Esophagus squamous epithelium (tissue), 5 donors: ENCODE measurements at places on chromosomes 7 and 10.

- no peak for DNase-seq
Measured at GRCh38 chr10:637221-637620, 52.2 kb downstream of the DIP2C start.

GRCh38 chr10:107739951-107740350, 575.4 kb upstream of the SORCS1 start:
- no peak for DNase-seq

- DNase-seq = no peak
Measured at GRCh38 chr7:1632916-1633785, 36.9 kb upstream of the ELFN1 start.

DNA sequence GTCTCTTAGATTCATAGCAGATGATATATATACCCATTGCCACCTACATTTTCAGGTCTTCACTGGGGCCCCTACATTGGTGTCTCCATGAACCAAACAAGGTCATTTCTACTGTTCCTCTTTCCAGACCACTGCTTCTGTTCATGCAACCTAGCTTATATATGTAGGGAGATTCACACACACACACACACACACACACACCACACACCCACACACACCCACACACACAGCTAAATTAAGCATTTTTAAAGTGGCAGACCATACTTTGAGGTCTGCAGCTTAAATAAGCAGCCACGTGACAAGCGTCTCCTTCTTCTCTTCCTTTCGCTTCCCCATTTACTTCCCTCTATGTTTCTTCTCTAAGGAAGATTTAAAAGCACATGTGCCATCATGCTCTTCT, 70.0 kb upstream of the CC2D2B start:
- DNase-seq = no peak

DNA sequence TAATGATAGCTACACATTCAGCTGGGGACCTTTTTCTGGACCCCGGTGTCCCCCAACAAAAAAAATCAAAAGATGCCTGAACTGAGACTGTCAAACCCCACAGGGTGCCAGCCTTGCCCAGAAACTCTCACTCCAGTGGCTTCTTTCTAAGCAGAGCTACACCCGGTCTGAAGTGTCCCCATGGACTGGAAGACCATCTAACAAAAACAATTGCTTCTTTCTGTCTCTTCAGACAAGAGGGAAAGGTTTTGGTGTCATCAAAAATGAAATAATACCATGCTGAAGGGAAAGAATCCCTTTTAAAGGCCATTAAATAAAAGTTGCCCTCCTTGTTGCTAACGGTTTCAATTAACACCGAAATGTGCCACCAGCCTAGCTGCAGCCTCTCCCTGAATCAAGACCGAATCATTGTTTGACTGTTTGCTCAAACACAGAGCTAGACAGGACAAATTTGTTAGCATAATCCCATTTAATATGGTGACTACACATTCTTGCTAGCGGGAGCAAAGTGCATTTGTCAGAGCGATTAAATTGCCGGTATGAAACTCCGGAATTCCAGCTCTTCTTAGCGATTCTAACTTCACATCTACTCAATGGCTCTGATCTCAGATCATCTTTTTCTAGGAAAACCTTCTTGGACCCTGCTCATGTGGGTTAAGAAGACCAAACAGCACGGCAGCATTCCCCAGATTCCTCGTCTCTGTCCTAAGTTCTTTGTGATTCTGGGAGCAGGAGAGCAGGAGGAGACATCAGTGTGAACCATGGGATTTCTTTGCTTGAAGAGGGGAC, 397.5 kb upstream of the PRKCQ start:
- DNase-seq = no peak

- no peak for DNase-seq
Measured at GRCh38 chr7:104093127-104093526, 103.7 kb upstream of the RELN start.

DNA sequence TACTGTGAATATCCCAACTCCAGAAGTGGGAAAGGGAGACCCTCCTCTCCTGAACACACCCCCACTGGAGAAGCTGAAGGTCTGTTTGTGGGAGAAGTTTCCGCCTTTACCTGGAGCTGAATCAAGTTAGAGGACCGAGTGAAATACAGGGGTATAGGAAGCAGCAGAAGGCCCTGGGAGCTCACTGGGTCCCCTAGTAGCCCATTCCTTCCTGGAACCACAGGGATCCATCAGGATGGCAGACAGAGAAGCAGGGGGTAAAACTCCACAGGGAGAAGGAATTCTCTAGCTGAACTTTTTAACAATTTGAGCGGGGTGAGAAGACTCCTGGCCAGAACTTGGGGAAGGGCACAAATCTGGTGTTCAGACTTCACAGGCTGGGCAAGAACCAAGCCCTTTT, 275.8 kb downstream of the GRID1 start:
- DNase-seq = no peak

DNA sequence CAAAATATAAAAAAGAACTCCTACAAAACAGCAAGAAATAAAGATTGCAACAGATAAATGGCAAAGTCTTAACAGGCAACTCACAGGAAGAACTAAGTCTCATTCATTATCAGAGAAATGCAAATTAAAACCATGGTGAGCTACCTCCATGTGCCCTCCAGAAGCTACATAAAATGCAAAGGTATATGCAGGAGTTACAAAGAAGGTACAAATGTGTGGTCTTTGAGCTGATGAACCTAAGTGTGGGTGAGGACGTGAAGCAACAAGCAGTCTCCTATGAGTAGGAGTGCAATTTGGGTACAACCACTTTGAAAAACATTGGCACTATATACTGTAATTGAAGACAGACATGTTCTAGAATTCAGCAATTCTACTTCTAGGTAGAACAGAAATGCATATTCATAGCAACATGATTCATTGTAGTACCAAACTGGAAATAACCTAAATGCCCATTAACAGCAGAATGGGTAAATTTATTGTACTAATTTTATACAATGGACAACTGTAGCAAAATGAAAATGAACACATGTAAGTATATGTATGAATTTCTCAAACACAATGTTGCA, 61.6 kb upstream of the KCNMA1 start:
- DNase-seq = no peak

DNA sequence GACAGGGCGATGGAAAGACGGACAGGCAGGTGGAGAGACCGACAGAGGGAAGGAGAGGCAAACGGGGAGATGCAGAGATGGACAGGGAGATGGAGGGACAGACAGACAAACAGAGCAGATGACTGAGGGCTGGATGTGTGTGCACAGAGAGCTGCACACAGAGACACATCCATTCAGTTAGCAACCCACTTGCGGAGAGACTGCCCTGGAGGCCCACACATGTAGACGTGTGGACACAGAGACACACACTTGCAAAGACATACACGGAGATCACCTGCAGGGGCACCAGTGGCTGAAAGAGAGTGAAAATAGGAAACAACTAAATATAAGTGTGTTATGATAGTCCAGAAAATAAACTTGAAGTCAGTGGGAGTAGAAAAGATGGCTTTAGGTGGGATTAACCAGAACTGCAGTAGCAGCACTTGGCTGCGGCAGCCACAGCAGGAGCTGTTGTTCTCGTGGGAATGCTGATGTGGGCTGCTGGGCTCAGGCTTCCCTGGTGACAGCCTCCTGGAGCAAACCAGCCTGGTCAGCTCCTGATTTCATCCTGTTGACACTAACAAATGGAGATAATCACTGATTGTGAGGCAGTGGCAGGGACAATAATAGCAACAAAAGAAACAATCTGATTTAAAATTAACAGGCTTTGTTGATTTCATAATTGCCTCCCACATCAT, 134.1 kb downstream of the CCNY start:
- no peak for DNase-seq

- no peak for DNase-seq
Measured at GRCh38 chr7:130897515-130898419, 163.8 kb upstream of the KLF14 start.

- DNase-seq = no peak
Measured at GRCh38 chr7:85521108-85521694, 334.3 kb upstream of the SEMA3D start.

GRCh38 chr7:17989546-17989945, 38.1 kb downstream of the PRPS1L1 start:
- no peak for DNase-seq

DNA sequence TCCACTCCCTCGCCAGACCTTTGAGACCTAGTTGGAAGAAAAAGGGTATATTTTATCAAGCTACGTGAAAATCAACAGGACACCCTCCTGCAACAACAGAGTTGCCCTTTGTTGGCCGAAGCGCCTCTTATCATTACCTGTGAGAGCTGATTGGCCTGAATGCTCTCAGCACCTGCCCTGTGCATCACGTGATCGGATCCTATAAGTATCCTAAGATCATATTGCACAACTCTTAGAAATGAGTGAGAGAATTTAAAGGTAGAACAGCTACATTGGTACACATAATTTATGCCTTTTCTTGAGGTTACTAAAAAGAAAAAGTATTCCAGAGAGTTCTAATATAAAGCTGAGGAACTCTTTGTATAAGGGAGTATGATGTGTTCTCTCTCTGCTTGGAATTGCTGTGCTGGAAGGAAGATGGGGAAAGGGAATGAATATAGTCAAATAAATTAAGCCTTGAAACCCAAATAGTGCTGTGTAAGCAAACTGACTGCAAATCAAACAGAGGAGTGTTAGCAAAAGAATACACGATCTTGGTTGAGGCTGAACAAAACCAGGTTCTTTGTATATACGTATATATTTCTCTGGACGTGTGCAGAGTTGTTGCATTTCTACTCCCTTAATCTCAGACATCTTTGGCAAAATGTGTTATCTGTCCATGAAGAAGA, 69.3 kb downstream of the LRRC4 start:
- DNase-seq = no peak

DNA sequence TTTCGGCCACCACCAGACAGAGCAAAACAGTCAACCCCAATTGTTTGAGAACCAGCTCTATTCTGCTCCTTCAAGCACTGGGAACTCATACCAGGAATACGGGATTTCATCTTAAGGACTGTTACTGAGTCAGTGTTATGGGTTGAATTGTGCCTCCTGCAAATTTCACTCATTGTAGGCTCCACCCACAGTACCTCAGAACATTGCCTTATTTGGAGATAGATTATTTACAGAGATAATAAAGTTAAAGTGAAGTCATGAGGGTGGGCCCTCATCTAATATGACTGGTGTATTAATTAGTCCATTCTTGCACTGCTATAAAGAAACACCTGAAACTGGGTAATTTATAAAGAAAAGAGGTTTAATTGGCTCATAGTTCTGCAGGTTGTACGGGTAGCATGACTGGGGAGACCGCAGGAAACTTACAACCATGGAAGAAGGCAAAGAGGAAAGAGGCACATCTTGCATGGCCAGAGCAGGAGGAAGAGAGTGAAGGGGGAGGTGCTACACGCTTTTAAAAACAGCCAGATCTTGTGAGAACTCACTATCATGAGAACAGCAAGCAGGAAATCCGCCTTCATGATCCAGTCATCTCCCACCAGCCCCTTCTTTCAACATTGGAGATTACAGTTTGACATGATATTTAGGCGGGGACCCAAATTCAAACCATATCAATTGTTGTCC, 14.3 kb upstream of the ZNF248 start:
- no peak for DNase-seq

DNA sequence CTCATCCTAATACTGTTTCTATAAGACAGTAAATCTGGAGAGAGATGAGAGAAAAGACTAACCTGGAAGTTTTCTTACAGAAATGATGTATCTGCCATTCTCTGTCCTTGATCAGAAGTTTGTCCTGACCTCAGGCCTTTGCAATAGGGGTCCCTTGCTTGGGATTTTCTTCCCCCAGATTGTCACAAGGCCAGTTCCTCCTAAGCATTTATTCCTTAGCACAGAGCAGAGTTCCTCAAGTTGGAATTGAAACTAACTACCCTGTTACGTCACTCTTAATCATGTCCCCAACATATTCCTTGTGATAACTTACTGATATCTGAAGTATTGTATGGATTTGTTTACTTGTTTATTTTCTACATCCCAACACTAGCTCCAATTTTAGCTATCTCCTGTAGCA, 202.1 kb downstream of the COBL start:
- DNase-seq = no peak

- DNase-seq = no peak
Measured at GRCh38 chr10:51806079-51806835, 106.9 kb upstream of the CSTF2T start.

- no peak for DNase-seq
Measured at GRCh38 chr7:301291-302053, 11.5 kb downstream of the FOXL3 start.

- no peak for DNase-seq
Measured at GRCh38 chr7:13090959-13091358, 403.5 kb downstream of the ARL4A start.

DNA sequence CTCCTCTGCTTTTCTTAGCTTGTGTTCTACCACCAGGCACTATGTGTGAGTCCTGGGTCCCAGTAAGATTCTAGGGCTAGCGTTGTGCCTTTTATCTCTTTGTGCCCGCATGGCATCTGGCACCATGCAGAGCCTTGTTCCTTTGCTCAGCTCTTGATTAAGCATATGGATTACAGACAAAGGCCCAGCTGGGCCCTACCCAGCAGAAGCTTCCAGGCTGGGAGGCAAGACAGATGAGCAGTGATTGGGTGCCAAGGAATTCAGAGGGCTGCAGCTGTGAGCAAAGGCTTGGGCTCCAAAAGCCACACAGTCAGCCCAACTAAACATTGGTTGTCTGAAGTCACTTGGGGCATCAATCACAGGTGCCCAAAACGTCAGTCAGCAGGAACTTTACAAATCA, 2.0 kb downstream of the ACSM6 start:
- DNase-seq = no peak

GRCh38 chr7:148201992-148202391, 388.6 kb upstream of the C7orf33 start:
- no peak for DNase-seq

DNA sequence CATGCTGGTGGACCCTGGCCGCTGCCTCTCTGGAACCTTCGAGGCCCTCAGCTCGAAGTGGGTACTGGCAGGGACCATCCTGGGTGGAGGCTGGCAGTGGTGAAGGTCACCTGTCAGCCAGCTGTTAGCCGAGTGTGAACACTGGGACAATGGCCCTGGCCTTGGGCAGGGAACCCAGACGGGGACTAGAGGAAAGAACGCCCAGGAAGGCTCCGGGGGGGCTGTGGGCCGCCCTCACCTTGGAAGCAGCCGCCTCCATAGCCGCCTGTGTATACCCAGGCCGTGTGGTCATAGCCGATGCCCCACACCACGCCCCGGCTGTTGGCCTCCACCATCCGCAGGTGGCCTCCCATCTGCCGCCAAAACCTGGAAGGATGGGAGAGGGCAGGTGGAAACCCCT, 17.6 kb downstream of the BHLHA15 start:
- DNase-seq = no peak
